ENCODE measurements at places on chromosomes 5 and 9. TPM values are rescaled to one million over a fixed set of nuclear protein-coding genes. Genes with fewer than 3 reads are reported as not detected.

ADAM19 gene
- 232 TPM for total RNA-seq

PCDHB15 gene
- total RNA-seq: not detected

OXCT1 gene
- total RNA-seq: 92.6 TPM

CERCAM gene
- 1.3 TPM for total RNA-seq

UGT3A2 gene
- total RNA-seq: not detected

EGR1 gene
- total RNA-seq: 54.6 TPM

PRLR gene
- not detected for total RNA-seq

PDE6A gene
- total RNA-seq: not detected

NTRK2 gene
- 2.3 TPM for total RNA-seq

LMX1B gene
- not detected for total RNA-seq

ZNF608 gene
- not detected for total RNA-seq

PTPRD gene
- total RNA-seq: not detected

SLIT3 gene
- 1.1 TPM for total RNA-seq

SPDL1 gene
- total RNA-seq: 36.9 TPM

SWI5 gene
- total RNA-seq: 14.3 TPM

SPOCK1 gene
- not detected for total RNA-seq

FGD3 gene
- total RNA-seq: 39.5 TPM

PAM gene
- total RNA-seq: 72.2 TPM
